Common myeloid progenitor, CD34-positive (primary cell): ENCODE measurements at places on chromosomes 5 and 9.
A peak's percentile ranks its signal among the peaks of the same experiment; 100 is the strongest.

DNA sequence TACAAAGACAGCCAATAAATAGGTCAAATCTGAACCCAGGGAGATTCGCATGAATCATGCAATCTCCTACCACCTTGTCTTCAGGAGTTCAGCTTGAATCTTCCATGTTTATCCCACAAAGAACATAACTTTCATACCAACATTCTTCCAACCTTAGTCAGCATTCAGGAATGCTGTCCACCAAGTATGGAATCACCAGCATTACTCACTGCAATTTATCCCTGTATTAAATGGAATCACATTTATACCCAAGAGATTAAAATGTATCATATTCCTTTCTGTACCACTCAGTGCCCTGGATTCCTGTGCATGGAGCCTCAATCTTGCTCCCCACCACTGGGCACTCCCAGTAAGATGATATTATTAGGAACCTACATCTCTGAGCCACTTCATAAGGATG is 162.6 kb downstream of the GLIS3 start:
- no peak for DNase-seq

- no peak for DNase-seq
Observed at GRCh38 chr5:164614707-164615106, 1109.3 kb downstream of the MAT2B start.

- DNase-seq, result no peak
Observed at GRCh38 chr9:77810637-77811119, 162.6 kb upstream of the GNA14 start.

GRCh38 chr9:136759436-136760325 is 1.6 kb upstream of the LCN8 start:
- no peak for DNase-seq

- peak; percentile 72 for DNase-seq
Observed at GRCh38 chr9:100437860-100438805, 11.2 kb downstream of the MSANTD3 start.

GRCh38 chr9:83505282-83505681 is 32.9 kb downstream of the FRMD3 start:
- no peak for DNase-seq

- no peak for DNase-seq
Observed at GRCh38 chr9:87827341-87827740, 55.3 kb upstream of the SPATA31E1 start.

- no peak for DNase-seq
Observed at GRCh38 chr9:10843151-10843550, 230.3 kb upstream of the PTPRD start.

DNA sequence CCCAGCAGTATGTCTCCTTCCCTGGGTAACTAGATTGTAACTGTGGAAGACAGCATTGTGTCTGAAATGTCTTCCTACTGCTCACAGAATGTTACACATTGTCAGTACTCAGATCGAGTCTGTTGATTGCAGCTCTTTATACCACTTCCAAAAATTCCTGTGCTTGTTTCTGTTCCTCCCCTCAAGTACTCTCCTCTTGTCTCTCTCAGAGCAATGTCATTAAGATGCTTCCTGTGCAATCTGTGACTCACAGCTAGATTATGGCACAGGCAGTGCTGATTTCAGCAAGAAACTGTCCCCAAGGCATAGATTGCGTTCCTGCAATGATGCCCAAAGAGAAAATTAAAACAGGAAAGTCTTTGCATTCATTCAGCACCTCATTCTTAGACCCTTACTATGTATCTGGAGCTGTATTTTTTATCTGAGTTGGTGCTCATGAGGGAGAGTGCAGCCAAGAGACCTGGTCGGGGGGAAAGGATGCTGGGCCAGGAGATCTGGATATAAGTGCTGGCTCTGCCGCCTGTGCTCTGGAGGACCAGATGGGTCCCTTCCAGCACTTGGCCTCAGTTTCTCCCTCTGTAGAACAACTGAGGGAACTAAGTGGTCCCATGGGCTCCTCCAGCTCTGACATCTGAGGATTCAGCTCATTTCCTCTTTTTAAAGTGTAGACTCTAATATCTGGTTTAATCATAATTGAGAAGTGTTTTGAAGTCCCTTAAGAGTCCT is 40.8 kb upstream of the GNPDA1 start:
- peak; percentile 17 for DNase-seq

GRCh38 chr9:127558581-127559246 is 53.4 kb upstream of the STXBP1 start:
- DNase-seq, result no peak

GRCh38 chr5:116529615-116530014 is 45.0 kb downstream of the SEMA6A start:
- DNase-seq, result no peak

GRCh38 chr5:31407921-31408693 is 123.8 kb downstream of the DROSHA start:
- no peak for DNase-seq

- no peak for DNase-seq
Observed at GRCh38 chr5:171999877-172000276, 6.6 kb downstream of the FBXW11 start.

GRCh38 chr5:101966476-101966875 is 329.6 kb downstream of the SLCO4C1 start:
- no peak for DNase-seq

GRCh38 chr9:111803924-111804323 is 9.2 kb upstream of the SHOC1 start:
- DNase-seq, result no peak

GRCh38 chr5:52786949-52787599 is 642 bp upstream of the ITGA1 start:
- DNase-seq, result peak; percentile 33

GRCh38 chr9:91196103-91196950 is 165.4 kb downstream of the AUH start:
- no peak for DNase-seq

DNA sequence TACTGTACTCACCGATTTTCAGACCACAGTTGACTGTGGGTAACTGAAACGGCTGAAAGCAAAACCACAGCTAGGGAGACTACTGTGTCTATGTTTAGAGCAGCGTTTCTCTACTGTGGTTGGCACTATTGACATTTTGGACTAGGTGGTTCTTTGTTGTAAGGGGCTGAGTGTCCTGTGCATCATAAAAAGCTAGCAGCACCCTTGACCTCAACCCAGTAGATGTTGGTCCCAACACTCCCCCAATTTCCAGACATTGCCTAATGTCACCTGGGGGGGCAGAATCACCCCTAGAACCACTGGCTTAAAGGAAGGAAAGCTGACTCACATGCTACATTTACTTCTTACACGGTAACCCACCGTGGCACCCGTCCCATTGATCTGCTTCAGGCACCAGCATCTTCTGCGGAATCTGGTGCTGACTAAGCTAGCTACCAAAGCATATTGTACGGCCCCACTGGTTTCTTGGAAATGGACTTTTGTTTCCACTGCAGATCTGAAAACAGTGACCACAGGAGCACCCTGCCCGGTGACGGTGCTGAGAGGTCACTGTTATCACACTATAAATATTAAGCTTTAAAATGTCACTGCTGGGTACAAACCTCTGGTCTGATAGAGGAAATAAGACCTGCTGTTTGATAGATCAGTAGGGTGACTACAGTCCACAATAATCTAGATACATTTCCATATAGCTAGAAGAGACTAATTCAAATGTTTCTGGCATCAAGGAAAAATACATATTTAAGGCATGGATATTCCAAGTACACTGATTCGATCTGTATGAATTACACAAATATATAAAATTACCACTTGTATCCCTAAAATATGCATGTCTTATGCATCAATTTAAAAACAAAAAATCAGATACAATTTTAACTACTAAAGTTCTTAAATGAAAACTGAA is 151.4 kb downstream of the HSD17B3 start:
- peak; percentile 66 for DNase-seq

DNA sequence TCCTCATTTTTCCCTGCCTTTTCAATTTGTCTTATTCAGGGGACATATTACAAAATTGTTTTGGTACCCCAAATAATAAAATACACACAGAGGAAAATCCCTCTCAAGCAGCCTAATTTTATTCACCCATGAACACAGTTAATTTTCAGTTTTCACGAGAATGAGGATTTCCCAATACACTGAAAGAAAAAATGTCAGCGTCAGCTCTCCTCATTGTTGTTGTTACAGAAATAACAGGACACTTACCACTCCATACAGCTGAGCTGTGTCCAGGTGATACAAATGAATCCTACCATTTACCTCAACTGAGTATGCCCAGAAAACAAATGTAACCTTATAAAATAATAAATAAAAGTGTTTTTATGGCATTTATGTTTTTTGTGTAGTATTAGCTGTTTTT is 144.6 kb upstream of the PCA3 start:
- no peak for DNase-seq

GRCh38 chr9:25684321-25684720 is 6.1 kb upstream of the TUSC1 start:
- DNase-seq, result no peak

DNA sequence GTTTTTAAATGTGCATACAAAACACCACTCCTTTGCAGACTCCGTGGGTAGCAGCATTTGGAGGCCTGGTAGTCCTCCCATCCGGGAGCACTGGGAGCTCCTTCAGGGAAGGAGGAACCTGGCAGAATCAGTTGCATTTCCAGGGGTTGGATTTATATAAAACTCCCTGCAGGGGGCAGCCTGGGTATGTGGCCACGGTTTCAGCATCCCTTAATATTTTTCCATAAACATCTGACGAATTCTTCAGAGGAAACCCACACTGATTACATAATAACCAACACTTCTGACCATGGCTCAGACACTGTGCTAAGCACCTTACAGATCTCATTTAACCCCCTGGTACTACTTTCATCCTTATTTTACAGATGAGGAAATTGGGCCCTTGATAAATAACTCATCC is 6.1 kb upstream of the AFAP1L1 start:
- no peak for DNase-seq

- DNase-seq, result no peak
Observed at GRCh38 chr5:123098767-123099513, 9.9 kb downstream of the PRDM6 start.
